ENCODE measurements at places on chromosomes 3 and 15.

GRCh38 chr3:172658344-172659245 is 52.3 kb downstream of the NCEH1 start:
- DNase-seq: no peak

DNA sequence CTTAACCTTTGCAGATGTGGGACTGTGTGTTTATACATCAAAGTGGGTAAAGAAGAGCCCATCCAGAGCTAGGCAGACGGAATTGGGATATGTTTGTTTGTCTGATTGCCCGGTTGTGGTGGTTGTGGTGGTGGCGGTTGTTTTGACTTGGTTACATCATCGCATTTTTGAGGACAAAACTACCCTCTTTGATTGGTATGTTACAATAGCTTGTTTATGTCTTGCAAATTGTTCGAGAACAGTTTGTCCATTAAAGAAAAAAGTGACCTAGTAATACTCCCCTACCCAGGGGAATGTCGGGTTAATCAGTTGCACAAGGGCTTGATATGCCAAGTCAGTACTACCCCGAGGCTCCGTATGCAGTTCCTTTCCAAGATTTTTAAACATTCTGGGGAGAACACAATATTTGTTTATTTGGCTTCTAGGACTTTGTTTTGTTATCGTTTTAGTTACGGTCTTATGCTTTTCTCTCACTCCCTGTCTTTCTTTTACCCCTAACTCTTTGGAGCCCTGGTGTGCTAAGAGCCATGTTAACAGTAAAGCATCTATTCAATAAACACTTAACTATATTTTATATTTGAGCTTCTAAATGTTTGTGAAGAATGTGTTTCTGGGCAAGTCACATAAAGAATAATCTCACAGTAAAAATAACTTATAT is 315.4 kb downstream of the LPP start:
- DNase-seq: peak; percentile 39

DNA sequence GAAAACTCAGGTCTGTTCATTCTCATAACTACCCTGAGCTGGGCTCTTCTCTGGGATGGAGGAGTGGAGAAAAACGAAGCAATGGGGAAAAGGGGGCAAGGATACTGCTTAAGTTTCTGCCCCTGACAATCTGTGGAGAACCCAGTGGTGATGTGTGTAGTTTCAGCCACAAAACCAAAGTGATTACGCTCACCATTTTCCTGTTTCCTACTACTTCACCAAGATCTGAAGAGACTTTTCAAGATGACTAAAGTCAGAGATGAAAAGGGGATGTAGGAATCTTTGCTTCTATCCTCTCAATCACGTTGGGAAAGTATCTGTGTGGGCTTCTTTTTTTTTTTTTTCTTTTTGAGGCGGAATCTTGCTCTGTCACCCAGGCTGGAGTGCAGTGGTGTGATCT is 8.3 kb upstream of the UBE2E1 start:
- no peak for DNase-seq

GRCh38 chr3:152964911-152965609 is 130.1 kb downstream of the P2RY1 start:
- DNase-seq: no peak

GRCh38 chr3:141784531-141784930 is 21.3 kb downstream of the GRK7 start:
- DNase-seq: no peak

GRCh38 chr15:65329984-65330735 is 25.7 kb downstream of the RNU5B-1 start:
- no peak for DNase-seq

- DNase-seq: no peak
Measured at GRCh38 chr3:165502707-165503106, 306.5 kb upstream of the SLITRK3 start.

DNA sequence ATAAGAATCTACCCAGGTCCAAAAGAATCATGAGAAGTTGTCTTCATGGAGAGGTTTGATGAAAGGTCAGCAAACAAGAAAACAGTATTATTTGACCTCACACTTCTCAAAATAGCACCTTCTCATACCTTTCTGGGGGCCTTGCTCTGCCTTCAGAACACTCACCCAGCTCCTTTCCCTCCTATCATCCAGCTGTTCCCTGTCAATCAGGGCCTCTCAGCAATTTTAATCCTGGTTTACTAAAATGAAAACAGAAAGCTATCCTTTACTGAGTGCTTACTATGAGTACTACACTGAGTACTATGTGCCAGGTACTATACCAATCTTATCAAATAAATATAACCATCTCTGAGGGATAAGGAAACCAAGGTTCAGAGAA is 138.6 kb downstream of the GAP43 start:
- DNase-seq: no peak

DNA sequence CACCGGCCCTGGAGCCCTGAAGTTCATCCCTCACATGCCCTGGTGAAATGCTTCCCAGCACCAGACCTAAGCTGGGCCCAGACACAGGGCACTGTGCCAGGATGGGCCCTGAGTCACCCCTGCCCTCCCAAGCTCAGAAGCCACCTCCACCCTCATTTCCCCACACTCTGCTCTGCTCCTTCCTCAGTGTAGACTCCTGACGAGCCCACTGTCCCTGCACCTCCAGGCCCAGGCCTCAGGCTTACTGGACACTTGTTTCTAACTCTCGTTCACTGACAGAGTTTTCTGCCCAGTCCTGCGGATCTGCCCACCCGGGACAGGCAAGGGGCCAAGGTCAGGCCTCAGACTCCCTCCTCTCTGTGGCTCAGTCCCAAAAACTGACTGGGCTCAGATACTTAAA is 112.6 kb upstream of the RNF7 start:
- DNase-seq: no peak

DNA sequence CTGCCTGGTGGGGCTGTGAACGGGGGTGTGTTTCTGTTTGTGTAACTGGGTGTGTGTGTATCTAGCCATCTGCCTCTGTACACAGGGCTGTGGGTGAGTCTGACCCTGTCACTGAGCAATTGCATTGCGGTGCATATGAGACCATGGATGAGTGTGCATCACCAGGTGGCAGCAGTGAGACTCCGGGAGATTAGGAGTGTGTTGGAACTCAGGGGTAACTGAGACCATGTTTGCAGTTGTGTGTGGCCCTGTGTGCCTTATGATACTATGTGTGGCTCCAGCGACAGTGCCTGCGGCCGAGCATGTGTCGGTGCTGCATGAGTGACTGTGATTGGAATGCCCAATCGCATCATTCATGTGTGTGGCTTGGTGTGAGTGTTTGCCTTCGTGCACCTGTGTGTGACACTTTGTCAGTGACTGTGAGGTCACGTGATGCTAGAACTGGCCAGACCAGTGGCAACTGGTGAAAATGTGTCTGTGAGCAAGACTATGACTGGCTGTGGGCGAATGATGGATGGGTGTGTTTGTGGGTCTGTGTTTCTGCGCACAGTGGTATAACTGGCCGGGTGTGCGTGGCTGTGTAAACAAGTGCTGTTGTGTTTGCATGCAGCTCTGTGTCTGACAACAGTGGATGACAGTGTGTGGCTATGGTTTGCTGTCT is 14.0 kb downstream of the VILL start:
- DNase-seq: peak; percentile 75

- no peak for DNase-seq
Measured at GRCh38 chr3:183754052-183754451, 56.5 kb downstream of the YEATS2 start.

DNA sequence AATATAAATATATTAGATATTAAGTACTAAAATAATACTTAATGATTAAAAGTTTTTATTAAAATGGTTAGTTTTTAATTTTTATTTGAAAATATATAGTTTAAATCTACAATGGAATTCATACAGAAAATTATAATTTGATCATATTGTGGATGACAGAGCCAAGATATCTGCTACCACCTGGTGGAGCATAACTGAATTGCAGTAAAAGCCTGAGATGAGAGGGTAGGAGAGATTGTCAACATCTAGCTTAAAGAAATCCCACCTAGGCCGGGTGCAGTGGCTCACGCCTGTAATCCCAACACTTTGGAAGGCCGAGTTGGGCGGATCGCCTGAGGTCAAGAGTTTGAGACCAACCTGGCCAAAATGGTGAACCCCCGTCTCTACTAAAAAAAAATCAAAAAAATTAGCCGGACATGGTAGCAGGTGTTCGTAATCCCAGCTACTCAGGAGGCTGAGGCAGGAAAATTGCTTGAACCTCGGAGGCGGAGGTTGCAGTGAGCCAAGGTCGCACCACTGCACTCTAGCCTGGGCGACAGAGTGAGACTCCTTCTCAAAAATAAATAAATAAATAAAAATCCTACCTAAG is 25.1 kb upstream of the CSTA start:
- DNase-seq: no peak

DNA sequence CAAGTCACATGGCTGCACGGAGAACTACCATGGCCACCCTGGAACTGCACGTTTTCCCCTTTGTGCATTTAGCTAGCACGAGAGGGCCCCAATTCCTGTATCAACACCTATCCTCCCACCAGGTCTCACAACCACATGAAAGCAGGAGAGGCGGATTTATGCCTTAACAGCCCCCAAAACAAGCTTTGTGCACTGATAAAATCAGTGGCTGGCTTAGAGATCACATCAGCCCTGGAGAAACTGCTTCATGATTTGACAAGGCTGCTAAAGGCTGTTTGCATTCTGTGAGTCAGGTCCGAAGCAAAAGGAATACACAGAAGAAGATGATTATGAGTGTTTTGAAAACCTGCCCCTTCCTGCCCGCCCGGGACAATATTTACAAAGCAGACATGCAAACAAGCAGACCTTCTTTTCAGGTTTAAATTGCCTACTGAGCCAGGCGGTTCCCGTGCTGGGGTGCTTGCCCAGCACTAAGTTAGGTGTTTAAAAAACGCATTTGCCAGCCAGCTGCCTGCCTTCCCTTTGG is 25.9 kb downstream of the CEMIP start:
- DNase-seq: no peak

DNA sequence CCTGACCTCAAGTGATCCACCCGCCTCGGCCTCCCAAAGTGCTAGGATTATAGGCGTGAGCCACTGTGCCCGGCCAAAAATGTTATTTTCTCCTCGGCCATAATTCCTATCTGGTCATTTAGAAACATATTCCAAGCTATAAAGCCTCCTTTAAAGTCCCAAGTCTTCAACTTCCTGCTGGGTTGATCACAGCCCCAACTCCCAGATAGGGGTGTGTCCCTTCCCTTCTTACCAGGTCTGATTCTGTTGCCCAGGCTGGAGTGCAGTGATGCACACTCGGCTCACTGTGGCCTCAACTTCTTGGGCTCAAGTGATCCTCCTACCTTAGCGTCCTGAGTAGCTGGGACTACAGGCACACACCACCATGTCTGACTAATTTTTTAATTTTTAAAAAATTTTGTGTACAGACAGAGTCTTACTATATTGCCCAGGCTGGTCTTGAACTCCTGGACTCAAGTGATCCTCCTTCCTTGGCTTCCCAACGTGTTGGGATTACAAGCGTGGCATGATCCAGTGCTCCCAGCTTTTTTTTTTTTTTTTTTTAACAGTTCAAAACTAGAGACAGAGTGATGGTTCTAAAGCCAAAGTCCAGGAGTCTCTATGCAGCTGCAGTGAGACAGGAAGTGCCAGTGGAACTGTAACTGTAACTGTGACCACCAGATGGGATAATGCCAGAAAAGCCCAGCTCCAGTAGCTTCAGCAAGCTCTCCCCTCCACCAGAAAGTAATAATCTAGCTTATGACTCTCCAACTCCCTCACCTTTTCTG is 8.2 kb upstream of the PRKAR2A start:
- DNase-seq: no peak

DNA sequence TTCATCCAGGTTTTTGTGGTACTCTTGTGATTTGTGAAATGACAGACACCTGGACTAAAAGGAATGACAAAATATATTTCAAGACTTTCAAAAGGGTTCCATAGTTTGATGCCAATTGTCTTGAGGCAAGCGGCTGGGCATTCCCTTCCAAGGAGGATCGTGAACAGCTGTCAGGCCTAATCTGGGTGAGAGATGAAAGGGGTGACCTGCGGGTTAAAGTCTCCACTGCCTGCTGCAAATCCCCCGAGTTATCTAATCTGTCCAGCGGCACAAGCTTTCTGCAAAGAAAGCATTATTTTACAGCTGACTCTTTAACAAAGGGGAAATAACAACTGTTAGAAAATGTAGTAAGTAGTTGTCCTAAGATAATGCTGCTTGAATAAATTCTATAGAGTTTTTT is 128.7 kb upstream of the MB21D2 start:
- DNase-seq: no peak

DNA sequence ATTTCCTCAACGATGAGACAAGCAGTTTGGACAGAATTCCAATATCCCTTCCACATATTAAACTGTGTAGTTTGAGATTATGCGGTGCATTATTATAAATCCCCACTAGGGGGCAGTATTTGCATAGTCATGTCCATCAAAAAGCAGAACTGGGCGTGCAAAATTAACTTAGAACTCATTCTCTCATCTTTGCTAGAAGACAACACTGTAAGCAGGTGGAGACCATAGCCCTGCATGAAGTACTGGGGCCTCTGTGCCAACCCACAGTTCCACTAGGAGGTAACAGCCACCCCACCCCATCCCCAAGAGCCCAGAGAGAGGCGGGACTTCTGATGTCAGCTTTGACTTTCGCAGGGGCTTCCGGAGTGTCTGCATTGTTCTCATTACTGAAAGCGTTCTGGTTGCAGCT is 106.6 kb upstream of the TMC3 start:
- DNase-seq: peak; percentile 15

DNA sequence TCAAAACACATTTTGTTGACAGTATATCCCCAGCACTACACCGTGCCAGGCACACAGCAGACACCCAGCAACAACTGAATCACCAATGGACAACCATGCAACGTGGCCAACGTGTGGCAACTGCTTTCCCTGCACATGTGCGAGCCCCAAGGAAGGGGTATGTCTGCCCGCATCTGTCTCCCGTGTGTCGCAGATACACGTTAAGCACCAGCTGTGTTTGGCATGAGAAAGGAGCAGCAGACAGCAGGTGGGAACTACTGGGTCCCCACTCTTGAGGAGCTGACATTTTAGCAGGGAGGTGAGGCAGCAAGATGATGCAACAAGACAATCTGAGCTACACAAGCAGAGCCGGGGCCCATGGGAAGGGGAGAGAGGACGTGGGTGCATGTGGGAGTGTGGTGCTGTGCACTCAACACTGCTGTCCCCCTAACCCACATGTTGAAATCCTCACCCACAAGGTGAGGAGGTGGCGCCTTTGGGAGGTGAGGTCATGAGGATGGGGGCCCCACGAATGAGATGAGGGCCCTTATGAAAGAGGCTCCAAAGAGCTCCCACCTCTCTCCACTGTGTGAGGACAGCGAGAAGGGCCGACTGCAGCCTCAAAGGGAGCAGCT is 56.2 kb downstream of the ROPN1B start:
- DNase-seq: no peak

DNA sequence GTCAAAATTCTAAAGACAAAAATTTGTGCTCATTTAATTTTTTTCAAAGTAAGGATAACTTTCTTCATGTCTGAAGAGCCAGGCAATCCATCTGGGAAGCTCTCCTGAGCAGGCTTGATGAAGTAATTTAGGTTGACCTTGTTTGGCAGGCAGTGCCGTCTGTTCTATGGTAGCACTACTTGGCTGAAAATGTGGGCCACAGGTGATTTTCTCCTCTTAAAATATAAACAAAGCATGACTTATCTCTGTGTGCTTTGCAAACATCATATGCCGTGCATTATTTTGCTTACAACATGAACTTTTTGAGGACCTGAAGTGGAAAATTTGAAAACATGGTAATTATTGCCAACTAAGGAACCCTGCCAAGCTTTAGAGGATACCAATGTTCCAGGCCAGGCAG is 143.2 kb downstream of the RAP2B start:
- no peak for DNase-seq

- no peak for DNase-seq
Measured at GRCh38 chr15:54789376-54789775, 407.4 kb downstream of the RSL24D1 start.
